Activated CD4-positive, alpha-beta T cell treated with anti-CD3 and anti-CD28 coated beads, Interleukin-10, Interleukin-2, amounts not matched to agents 100 ng/mL and 50 ng/mL, durations not matched to agents 16 hours and 8 hours (primary cell): ENCODE measurements at places on chromosomes 7 and 10.

DNA sequence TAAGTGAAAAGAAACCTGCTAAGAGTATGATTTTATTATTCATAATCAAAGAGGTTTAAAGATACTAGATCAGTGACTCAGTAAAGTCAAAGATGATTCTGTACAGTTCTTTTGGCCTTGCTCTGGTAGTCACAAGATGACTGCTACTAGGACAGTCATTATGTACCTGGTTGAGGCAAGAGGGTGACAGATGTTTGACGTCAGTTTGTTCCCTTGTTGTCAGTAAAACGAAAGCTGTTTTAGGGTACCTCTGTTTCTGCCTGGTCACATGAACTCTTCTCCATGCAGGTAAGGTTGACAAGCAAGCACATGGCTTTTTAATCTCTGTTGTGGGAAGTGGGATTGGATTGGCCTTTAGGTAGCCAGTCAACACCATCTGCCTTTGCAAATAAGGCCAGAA, 308.0 kb downstream of the EXOC4 start:
- peak; percentile 58 for DNase-seq

DNA sequence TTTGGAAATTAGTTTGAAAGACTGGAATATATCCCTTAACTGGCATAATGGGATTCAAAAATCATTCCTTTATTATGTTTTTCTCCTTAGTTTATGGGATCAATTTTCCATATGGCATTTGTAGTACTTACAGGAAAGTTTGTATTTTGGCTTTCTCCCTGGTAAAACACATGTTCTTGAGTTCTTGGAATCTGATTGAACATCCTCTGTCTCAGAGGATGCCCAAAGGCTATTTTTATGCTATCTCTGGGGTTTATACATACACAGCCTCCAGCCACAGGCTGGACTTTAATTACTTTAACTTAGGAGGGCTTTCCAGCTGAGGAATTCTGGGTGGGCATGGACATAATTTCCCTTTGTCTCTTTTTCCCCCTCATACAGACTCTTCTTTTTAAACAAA, 236.4 kb downstream of the HGF start:
- no peak for DNase-seq

DNA sequence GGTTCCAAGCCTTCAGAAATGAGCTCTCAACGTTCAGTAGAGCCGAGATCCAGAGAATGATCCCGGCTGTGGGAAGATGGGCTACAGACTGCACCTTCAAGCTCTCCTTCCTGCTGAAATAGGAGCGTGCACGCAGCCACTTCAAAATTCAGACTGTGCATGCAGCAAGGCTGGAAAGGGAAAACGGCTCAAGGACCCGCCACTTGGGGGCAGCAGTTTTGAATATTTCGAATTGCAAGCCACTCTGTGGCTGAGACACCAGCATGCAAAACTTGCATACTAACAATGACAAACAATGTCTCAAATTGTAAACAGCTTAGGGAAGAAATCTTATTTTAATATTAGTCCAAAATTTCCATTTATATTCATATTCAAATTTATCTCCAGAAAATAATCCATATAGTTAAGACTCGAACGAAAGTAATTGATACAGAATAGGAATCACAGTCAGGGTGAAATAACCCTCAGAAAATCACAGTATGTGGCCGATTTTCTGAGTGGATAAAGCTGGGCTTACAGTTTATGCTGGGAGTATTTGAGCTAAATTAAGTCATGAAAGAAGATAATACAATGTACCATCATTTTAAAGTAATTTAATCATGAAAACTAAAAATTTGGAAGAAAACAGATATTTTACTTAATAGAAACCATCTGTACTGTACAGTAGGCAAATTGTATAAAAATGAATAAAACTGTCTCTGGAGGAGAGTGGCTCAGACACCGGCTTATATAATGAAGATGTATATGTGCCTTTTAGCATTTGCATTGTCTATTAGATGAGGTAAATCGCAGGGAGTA, 137.9 kb upstream of the MKI67 start:
- DNase-seq = peak; percentile 59

DNA sequence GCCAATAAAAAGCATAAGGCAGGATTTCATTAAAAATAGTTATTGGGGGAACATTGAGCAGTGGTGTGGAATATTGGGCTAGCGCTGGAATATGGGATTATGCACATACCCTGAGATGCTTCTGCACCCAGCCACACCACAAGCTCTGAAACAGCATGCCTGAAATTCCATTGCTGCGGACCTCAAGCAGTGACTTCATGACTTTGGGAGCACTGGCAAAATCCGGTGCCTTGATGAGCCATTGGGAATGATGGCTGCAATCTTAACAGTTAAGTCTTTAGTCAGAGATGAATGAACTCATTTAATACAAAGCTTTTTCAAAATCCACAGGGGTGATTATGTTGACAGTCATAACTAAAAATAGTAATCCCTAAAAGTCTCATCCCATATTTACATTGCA, 274.7 kb upstream of the MTPN start:
- no peak for DNase-seq

DNA sequence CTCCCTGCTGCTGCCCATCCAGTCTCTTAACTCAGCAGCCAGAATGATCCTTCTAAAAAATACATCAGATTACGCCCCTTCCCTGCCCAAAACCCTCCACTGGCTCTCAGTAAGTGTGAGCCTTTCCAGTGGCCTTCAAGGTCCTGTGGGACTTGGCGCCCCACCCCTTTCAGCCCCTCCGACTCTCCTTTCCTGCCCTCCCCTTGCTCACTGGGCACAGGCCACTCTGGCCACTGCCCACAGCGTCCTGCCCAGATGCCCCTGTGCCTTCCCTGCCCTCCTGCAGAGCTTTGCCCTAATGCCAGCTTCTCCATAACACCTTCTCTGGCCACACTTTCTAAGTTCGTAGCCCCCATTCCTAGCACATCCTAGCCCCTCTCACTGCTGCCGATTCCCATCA, 13.8 kb downstream of the GSDME start:
- no peak for DNase-seq

GRCh38 chr7:36315309-36315944, 74.2 kb upstream of the ANLN start:
- DNase-seq = no peak

GRCh38 chr10:27345455-27345920, 104.9 kb upstream of the ACBD5 start:
- DNase-seq = peak; percentile 50
